KG1 (cell line): ENCODE measurements at places on chromosomes 13 and 19.

- no peak for DNase-seq
Measured at GRCh38 chr13:109485136-109485794, 301.1 kb downstream of the IRS2 start.

GRCh38 chr13:75691183-75691582, 55.1 kb downstream of the LMO7 start:
- DNase-seq, result no peak

GRCh38 chr13:36683701-36684100, 9.9 kb downstream of the SERTM1 start:
- DNase-seq, result no peak

GRCh38 chr13:33994198-33994597, 176.2 kb downstream of the RFC3 start:
- DNase-seq, result no peak

- DNase-seq, result no peak
Measured at GRCh38 chr13:76737526-76737925, 148.7 kb downstream of the KCTD12 start.

- no peak for DNase-seq
Measured at GRCh38 chr13:112733112-112733511, 43.3 kb downstream of the ATP11A start.

- no peak for DNase-seq
Measured at GRCh38 chr19:10195199-10195519, 406 bp upstream of the DNMT1 start.

- no peak for DNase-seq
Measured at GRCh38 chr13:81406639-81407292, 1065.8 kb upstream of the SPRY2 start.

- DNase-seq, result no peak
Measured at GRCh38 chr19:11984986-11985385, 20.1 kb downstream of the ZNF763 start.

- no peak for DNase-seq
Measured at GRCh38 chr13:97267418-97268059, 45.4 kb downstream of the MBNL2 start.

- DNase-seq, result no peak
Measured at GRCh38 chr13:102147353-102147752, 254.5 kb downstream of the FGF14 start.

GRCh38 chr13:113086031-113086750, 19.4 kb upstream of the F7 start:
- DNase-seq, result no peak

DNA sequence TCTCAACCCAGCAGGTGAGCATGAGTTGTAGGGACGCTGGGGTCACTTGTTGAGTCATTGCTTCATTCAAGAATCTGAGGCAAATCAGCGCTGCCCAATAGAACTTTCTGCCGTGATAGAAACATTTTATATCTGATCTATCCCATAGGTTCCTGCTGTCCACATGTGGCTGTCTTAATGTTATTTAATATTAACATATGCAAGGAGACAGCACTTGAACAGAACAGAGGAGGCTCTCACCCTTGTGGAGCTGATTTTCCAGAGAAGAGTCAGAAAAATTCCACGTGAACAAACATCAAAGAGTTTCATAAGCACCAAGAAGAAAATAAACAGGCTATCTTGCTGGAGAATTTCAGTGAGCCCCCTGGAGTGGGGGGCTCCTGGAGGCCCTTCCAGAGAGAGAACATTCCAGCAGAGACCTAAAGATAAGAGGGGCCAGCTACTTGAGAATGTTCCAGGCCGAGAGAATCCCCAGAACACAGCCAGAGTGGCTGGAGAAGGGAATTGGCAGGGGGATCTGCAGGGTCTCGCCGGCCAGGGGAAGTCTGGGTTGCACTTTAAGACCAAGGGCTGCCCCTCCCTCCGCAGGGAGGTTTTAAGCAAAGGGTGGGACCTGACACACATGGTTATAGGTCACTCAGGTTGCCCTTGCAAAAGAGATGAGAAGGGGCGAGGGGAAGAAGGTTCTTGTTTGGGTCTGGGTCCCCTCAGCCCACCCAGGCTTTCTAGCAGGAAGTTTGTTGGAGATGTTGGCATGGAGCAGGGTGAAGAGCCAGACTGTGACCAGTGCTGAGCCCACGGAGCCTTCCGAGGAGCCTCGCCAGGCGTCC, 135.7 kb downstream of the CRYL1 start:
- no peak for DNase-seq

- DNase-seq, result no peak
Measured at GRCh38 chr19:3135961-3136683, at the start of gene GNA15. GNA15 (plus strand) TSS chr19:3136033; CDS start chr19:3136451, 418 bp downstream.

GRCh38 chr19:19579533-19580361, 38.7 kb downstream of the PBX4 start:
- DNase-seq, result no peak

GRCh38 chr13:99179460-99179859, 21.2 kb upstream of the UBAC2 start:
- no peak for DNase-seq
